ENCODE measurements at places on chromosomes 1 and 21.

DNA sequence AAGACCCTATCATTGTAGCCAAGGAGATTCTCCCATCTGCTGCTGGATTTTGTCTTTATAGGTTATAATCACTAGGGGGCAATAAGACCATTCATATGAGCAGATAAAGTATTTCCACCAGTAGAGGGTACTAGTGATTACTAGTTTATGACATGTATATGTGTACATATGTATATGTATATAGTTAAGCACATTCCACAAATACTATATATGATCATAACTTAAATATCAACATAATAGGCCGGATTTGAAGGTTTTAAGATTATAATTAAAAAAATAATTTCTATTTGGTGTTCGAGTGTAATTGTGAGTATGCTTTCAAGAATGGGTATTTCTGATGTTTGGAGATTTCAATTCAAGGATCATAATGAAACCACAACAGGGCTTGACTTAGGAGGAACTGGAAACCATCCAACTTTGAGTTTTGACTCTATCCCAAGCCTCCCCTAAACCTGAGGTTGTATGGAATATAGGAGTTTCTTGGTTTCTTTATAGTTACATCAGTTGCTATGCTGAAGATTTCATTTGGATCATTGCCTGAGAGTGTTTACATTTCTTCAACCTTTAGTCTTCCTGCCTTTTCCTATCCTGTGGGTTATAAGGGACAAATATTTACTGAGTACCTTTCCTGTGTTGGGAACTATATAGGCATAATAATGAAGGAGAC, 16.9 kb downstream of the TCEANC2 start:
- DNase-seq: no peak

DNA sequence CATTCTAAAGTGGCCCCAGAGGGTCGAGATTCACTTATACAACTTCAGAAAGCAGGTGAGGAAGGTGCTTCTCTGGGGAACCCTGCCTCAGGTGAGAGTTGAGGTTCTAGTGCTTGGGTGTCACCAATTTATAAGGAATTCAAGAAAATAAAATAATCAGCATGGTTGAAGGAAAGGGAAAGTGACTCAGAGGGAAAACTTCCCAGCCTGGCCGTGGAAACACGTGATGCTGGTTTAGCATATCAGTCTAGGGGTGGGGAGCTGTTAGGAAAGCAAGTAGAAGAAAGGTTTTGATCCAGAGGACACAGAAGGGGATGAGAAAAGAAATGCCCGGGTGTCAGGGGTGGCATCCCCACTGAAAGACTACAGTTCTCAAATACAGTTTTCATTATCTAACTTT, 37.7 kb upstream of the TMEM125 start:
- no peak for DNase-seq

GRCh38 chr1:30111431-30111830, 612.0 kb downstream of the MATN1 start:
- DNase-seq: no peak

DNA sequence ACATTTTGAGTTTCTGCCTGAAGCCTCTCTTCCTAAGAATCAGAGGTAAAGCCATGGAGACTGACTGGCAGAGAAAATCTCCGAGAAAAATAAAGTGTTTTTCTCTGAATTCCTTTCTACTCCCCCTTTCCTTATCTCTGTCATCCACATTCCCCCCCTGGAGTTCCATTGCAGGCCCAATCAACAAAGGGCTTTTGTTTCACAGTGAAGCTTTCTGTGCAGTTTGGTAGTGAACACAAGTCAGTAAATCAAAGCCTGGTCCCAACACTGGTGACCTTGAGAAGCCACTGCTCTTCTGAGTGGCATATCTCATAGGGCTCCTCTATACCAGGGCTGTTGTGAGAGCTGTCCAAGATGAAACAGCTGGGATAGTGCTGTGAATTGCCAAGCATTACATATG, 228.4 kb downstream of the SEC16B start:
- no peak for DNase-seq

GRCh38 chr1:29912425-29912824, 676.1 kb downstream of the PTPRU start:
- no peak for DNase-seq

GRCh38 chr1:84110629-84111028, 33.4 kb upstream of the PRKACB start:
- DNase-seq: no peak

DNA sequence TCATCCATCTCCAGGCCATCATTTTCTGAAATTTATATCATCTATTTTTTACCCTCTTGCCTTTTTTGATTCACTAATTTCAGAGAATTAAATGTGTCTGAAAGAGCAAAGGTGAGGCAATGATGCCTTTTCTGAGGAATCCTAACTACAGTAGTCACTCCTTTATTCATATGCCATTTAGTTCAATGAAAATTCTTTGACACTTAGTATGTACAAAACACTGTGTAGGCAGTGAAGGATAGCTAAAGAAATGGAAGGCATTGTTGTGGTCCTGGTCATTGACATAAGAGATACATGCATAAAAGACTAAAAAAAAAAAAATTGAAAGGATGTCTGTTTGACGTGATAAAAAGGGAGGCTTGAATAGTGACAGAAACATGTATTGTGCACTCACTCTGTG, 171.9 kb upstream of the BEND5 start:
- no peak for DNase-seq

DNA sequence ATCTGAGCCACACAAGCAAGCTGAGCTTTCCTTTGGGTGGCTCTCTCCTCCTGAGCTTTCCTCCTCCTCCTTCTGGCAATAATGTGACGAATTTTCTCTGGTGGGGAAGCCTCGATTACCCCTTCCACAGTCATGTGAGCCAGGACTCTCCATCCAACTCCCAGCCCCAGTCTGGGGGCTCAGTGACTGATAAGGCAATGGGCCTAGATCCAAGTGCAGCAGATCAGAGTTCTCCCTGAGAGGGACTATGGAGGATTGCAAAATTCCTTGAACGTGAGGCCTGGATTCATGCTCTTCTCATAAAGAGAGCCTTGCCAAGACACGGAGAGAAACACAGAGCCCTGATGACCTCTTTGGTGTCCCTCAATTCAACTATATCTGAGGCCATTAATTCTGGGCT, 31.3 kb upstream of the TRIM67 start:
- no peak for DNase-seq

- no peak for DNase-seq
These were observed 22.1 kb downstream of the INSL5 start for GRCh38 chr1:66778969-66779368.

DNA sequence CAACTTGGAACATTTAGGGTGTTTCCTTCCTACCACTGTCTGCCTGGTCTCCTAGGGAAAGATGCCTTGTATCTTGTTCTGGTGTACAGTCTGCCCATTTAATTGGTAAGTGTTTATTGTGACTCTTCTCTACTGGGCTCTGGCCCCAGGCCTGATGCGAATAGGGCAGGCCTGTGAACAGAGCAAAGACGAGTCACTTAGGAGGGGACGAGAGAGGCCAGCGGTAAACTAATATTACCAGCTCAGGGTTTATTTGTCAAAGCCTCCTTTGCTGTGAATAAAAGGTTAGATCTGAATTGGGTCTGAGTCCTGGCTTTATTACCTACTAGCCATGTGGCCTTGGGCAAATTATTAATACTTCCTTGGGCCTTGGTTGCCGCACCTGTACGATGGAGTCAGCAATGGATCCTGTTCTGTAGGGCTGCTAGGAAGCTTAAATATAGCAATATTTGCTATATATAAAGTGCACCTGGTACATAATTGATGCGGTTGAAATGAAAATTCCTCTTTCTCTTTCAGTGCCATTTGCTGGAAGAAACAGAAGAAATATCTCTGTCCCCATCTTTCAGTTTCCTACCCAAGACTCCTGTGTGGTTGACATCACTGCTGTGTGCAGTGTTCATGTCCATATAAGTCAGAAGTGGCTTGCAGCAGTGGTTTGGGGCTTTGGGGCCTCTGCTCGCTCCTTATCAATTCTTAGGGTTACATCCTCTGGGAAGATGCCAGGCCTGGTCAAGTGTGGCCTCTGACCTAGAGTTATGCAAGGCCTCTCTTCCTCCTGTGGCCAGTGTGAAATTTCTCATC, 32.4 kb downstream of the MAPKAPK2 start:
- no peak for DNase-seq

DNA sequence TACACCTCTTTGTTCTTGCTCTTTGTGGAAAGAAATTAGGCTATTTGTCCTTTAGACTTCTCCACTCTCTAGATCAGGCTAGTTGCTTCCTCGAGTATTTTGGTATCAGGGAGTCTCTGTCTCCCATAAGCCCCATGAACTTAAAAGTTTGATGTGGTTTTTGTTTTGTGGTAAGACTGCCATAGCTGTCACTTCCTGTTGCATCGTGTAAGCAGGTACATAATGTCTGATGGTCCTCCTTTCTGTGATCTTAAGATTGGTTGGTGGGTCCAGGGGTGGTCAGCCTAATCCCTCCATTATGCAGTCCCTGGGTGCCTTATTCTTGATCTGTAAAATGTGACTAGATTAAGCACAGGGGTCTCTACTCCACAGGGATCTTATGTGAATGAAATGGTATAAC, 23.1 kb downstream of the CD53 start:
- DNase-seq: no peak

GRCh38 chr1:71240656-71241055, 159.8 kb upstream of the ZRANB2 start:
- no peak for DNase-seq

- no peak for DNase-seq
These were observed 390 bp upstream of the S100A9 start for GRCh38 chr1:153357076-153357852.

DNA sequence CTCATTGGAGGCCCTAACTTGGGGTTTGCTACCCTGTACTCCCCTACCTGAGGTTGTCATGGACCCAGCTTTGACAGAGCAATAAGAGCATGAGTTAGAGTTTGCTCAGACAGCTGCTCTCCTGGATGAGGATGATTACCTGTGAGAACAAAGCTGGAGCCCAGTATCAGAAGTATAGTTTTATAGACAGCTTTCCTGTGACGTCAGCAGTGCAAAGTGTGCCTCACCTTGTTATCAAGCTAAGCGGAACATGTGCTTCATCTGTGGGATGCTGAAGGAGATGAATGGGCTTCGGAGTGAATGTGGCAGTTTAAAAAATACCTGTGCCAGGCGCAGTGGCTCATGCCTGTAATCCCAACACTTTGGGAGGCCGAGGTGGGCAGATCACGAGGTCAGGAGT, 5.4 kb upstream of the WDR47 start:
- no peak for DNase-seq

DNA sequence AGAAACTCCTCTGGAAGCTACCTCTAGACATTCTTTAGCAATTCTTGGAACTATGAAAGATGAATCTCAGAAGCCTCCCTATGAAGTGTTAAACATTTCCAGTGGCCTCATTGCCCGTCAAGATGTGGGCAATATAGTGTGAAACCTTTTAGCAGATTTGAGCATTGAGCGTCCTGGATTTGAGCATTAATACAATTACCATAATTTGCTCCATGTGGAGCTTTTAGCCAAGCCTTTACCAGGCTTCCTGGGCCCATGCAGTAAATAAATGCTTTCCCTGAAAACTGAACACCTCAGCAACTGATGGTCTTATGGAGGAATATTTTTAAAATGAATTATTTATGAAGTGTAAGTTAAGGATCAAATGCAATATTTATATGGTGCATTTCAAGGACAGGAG, 162.0 kb downstream of the FGGY start:
- no peak for DNase-seq

DNA sequence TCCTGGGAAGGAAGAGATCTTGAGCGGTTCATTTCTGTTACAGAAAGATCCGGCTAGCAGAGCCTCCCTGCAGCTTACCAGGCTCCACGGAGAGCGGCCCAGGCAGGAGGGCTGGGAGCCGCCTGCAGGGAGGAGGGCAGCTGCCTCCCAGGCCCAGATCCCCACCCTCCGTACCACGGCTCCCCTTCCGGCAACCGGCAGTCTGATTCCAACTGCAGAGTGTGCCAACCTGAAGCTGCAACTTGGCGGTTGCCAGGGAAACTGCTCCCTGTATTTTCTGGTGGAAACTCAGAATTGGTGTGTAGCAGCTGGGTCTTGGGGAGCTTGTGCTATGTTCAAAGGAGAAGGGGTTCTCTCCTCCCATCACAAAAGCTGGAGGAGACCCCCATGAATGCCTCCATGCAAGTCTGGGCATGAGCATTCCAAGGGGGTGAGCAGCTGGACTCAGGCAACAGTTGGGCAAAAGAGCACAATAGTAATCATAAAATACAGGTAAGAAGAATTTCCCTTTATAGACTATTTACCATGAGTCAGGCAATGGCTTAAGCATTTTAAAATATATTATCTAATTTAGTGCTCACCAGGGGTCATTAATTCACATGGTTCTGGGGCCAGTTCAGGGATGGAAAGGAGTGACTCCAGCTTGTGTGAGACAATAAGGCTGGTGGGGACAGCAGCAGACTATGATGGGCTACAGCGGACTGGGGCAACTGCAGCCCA, 46.1 kb upstream of the KAZN start:
- no peak for DNase-seq

- no peak for DNase-seq
These were observed 76.3 kb upstream of the ZRANB2 start for GRCh38 chr1:71157151-71157550.

DNA sequence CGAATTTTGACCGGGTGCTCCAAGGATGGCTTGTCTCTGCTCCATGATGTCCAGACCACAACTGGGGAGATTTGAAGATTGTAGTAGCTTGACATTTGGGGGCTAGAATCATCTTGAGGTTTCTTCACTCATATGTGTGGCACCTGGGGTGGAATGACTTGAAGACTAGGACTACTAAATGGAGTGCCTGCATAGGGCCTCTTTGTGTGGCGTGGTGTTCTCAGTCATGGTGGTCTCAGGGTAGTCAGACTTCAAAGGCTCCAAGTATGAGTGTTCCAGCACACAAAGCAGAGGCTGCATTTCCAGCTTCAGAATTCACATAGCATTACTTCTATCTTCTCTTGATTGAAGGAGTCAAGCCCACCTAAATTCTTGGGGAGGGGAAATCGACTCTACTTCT, 16.8 kb downstream of the ATF6 start:
- DNase-seq: no peak

DNA sequence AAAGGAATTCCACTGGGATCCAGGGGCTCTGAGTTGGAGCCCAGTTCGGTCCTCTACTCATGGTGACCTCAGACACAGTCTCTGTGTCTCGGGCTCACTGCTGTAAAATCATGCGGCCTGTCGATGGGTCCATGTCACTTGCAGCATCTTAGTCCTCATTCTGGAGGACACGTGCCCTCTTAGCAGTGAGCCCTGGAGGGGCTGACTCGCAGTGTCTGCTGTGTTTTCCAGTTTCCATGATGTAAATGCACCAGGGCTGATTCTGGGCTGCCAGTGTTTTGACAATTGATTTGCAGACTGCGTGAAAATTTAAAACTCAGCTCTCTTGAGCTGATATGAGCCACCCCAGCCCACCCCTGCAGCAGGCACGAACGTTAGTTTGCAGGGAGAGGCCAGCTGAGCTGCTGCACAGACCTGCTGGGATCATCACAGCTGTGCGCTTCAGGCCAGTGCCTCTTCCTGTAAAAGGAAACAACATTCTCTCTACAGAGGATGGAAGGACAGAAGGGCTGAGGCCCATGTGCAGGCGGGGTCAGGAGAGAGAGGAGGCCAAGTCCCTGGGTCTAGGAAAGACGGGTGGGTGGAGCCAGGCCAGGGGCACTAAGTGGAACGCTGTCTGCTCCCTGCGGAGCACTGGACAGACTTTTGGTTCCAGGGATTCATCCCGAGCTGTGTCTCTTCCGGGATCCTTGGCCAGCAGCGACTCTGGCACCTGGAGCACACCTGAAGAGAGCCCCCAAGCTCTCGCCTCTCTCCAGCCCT, 42.6 kb downstream of the RSPH1 start:
- no peak for DNase-seq

- no peak for DNase-seq
These were observed 105.8 kb downstream of the MRPL39 start for GRCh38 chr21:25501462-25501861.

Data from stimulated activated CD8-positive, alpha-beta memory T cell treated with anti-CD3 and anti-CD28 coated beads, Interleukin-7, amount 100 ng/mL, for 1 hour (primary cell).